ENCODE measurements at places on chromosomes 12 and 14. TPM values are rescaled to one million over a fixed set of nuclear protein-coding genes. Genes with fewer than 3 reads are reported as not detected.

Gene IPO8
- 14.8 TPM for polyA plus RNA-seq

Gene HOXC12
- polyA plus RNA-seq = not detected

Gene SLC10A1
- not detected for polyA plus RNA-seq

Gene NEUROD4
- not detected for polyA plus RNA-seq

Gene VWF
- polyA plus RNA-seq = not detected
